D341Med (cell line): ENCODE measurements at places on chromosomes 1 and 21.

DNA sequence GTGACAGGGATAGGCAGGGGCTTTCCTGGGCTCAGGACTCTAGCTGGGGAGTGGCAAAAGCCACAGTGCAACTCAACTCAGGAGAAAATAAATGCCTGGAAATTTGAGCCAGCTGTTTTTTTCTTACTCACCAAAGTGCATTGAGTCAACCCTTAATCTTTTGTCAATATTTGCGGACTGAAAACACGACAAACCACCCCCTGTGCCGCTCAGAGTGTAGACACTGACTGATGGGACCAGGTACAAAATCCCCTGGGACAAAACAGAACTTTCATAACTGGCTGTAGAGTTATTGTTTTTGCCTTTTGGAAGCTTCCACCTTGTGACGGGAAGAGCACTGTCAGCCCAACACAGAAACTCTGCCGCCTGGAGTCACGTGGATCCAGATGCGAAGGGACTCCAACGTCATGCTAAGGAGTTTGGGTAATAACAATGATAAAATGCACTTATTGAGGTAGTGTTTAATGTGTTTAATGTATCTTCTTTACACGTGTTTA, 164.6 kb downstream of the PLPP3 start:
- no peak for DNase-seq

DNA sequence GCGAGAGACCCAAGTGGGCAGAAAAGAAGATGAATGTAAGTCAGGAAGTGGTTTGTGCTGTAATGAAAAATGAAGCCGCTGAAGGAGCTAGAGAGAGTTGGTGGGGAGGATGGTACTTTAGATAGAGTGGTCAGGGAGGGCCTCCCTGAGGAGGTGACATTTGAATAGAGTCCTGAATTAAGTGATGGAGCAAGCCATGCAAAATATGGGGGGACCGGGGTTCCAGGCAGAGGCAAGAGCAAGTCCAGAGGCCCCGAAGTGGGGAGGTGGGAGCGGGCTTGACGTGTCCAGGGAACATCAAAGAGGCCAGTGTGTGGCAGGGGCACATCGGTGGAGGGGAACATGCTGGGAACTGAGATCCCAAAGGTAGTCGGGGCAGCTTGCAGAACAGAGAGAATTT, 43.1 kb downstream of the OPRD1 start:
- no peak for DNase-seq

DNA sequence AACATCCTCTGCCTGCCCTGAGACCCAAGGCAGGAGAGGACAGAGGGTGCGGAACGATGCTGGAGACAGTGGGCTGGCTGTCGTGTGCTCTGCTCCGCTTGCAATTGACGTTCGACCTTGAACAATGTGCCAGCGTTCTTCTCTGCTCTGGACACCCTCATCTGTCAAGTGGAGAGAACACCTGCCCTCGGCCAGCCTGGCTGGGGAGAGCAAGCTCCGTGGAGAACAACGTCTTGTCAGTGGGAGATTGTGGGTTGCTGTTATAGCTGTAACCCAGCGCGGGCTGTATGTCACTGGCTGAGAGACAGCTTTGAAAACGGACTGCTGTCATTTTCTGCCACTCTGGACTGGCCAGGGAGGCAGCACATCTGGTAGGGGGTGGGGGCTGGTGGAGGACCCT, 14.7 kb downstream of the KIAA1614 start:
- no peak for DNase-seq

DNA sequence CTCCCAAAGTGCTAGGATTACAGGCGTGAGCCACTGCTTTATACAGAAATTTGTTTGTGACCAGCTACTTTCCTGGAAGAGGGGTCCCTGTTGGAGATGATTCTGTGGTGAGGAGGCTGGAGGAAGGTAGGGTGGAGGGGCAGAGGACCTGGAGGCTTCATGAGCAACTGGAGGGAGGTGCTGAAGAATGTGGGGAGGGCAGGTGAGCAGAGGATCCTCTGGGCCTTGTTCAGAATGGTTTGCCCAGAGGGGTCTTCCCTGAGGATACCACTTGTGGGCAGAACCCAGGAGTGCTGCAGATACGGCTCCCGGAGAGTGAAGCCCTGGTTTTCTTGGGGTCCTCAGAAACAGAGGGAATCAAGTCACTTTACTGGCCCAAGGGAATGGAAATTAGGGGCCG, 67.2 kb upstream of the WDR26 start:
- DNase-seq, result no peak

GRCh38 chr1:165409657-165410358, 35.1 kb downstream of the RXRG start:
- DNase-seq, result no peak

DNA sequence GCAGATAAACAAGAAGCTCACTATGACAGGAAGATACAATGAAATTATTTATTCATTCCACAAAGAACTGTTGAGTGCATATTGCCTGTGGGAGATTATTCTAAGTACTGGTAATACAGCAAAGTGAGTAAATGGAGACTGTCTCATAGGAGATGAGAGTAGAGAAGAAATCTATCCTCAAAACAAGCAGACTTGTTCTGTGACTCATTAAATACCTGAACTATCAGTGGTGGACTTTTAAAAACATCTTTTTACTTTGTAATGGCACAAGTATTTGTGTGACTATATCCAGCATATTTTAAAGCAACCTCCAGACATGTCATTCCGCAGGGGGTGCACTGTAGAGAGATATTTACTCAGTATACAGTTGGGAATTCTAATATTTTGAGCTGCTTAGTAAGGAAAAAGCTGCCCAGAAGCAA, 259.2 kb downstream of the FMN2 start:
- no peak for DNase-seq
